ENCODE measurements at places on chromosomes 12 and 14.
A peak's percentile ranks its signal among the peaks of the same experiment; 100 is the strongest.

DNA sequence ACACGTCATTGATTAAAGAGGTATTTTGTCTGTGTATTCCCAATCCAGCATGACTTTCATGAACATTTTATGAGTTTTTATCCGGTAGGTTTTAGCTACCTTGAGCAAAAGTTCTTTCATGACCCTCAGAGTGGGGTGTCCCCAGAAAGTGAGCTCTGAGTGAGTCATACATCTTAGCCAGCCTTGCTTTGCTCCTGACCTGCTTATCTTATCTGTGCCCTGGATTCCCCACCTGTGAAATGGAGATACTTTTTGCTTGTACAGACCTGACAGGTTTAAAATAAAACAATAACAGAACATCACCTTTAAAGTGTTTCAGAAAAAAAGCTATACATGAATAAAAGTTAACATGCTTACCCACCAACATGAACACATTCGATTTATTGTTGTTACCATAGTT is 202.8 kb upstream of the SOX5 start:
- no peak for DNase-seq

DNA sequence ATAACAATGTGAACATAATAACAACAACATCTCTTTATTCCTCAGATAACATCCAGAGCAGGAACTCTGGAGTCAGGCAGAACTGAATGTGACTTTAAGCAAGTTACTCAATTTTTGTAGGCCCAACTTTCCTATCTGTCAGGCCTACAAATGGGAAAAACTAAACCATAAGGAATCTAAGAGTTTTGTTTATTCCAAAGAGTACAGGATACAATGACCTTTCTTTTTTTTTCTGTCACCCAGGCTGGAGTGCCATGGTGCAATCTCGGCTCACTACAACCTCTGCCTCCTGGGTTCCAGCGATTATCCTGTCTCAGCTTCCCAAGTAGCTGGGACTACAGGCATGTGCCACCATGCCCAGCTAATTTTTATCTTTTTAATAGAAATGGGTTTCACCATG is 9.4 kb downstream of the LPCAT3 start:
- no peak for DNase-seq

DNA sequence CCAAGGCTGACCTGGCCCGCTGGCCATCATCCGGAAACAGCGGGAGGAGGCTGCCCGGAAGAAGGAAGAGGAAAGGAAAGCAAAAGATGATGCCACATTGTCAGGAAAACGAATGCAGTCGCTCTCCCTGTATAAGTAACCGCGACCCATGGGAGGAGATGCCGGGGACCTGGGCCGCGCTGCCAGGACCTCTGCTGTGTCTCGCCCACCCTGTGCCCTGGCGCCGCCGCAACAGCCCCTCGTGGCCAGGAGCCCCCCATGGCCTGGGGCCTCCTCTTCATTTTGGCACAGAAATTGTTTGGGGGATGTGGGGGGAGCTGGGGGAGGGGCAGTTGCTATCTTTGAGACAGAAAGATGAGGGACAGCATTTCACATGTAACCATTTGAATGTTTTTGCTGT is 16.5 kb downstream of the HSPB8 start:
- DNase-seq, result no peak

- no peak for DNase-seq
These were observed 74.0 kb downstream of the PLEKHG3 start for GRCh38 chr14:64778104-64778754.

- DNase-seq, result no peak
These were observed 65.6 kb upstream of the RMST start for GRCh38 chr12:97397008-97397407.

- DNase-seq, result no peak
These were observed 64.9 kb upstream of the KITLG start for GRCh38 chr12:88644946-88645702.

DNA sequence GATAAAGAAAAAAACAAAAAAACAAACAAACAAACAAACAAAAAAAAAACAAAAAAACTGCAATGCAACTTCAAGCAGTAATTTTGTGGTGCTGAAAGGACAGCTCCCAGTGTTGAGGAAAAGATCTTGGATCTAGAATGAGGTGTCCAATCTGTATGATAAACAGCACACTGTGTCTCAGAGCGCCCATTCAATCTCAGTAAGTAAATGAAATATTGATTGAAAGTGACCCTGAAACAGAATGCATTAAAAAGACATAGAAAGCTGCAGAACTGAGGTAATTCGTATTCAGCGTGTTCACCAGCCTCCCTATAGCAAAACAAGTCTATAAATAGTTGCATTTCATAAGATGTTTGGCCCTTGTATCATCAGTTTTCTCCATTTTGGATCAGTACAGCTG is 153.0 kb downstream of the NOVA1 start:
- no peak for DNase-seq

GRCh38 chr14:40312296-40312695 is 880.1 kb upstream of the FBXO33 start:
- no peak for DNase-seq

DNA sequence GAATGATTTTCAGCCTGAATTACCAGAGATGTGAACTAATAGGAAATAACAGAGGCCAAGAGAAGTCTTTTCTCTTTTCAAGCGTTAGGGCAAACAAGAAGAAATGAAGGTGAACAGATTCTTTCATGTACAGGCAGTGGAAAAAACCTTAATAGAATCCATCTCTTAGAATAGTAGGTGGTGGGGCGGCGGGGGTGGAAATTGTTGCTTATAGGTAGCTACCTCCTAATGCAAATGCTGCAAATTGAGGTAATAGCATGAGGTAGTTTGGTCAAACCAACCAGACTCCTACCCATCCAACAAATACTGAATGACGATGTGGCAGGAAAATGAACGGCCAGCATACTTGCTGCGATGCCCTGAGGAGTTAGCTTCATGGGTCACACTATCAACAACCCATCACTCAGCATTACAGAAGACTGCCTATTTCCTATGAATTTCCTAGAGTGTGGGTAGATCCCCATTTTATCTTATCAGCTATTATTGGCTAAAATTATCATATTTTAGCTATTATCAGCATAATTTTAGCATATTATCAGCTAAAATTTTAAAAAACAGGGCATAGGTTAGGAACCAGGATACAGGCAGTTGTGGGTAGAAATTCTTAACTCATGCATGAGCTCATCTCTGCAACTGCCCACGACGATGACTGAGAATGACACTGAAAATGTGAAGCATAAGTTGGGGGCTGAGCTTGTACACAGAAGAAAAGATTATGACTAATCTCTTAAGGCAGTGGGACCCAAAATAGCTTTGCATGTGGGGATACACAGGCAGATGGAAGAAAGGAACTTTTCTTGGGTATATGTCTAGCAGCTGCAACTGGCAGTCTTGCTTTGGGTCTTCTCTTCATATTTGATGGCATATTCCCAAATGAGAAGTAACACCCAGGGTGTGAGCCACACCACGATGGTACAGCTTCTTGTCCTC is 68.7 kb downstream of the NIN start:
- DNase-seq, result no peak

DNA sequence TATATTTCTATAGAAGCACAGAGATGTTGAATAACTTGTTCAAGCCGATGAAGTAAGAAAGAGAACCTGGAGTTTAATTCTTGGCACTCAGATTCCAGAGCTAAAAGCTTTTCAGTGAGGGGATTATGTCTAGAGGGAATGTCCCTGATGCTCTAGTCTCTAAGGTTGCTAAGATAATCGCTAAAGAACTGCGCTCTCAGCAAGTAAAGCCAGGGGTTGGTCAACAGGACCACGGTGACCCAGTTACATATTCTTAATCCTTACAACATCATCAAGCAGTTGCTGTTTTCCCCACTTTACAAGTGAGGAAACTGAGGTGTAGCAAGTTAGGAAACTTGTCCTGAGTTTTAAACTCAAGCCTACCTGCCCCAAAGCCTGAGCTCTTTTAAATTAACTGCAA is 110.8 kb downstream of the DAD1 start:
- no peak for DNase-seq

DNA sequence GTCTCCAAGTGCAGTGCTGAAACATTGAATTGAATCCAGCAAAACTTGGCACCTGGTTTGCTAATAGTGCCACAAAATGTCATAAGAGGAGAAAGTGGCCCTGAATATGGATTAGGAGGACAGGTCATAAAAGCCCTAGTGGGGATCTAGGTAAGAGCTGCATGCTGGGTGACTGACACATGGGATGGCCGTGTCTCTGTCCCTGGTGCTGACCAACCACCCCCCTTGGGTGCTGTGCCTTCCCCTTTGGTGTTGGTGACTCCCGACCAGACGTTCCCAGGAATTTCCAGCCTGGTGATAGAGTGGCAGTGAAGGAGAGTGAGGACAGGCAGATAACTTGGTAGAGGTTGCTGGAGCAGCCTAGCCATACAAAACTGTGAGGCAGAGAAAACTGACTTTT is 142.8 kb downstream of the VRK1 start:
- DNase-seq, result no peak

GRCh38 chr12:119117936-119118335 is 60.8 kb upstream of the HSPB8 start:
- DNase-seq, result no peak

- DNase-seq, result no peak
These were observed 9.7 kb downstream of the SLCO1C1 start for GRCh38 chr12:20704860-20705259.

GRCh38 chr12:176321-177181 is 37.4 kb downstream of the SLC6A12 start:
- no peak for DNase-seq

DNA sequence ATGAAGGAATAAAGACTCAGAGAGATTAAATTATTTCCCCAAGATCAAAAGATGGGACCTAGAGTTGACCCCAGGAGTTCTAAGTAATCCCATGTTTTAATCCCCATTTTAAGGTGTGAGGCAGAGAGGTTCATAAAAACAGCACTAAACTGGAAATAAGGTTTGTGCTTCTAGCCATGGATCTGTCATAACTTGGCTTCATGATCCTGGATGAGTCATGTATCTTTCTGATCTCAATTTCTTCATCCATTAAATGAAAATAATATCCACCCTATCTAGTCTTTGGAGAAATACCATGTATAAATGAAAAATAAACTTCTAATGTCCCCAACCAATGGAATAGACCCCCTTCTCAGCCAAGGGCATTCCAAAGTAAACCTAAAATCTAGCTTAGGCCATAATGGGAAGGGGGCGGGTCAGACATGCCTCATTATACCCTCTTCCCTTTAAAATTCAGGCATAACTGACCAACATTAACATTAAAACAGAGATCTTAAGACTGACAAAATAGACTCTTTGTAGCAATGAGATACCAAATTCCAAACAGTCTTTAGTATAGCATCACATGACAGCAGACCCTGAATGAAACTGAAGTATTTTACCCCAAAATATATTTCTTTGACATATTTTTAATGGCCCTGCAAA is 47.8 kb downstream of the SLC41A2 start:
- DNase-seq, result no peak

GRCh38 chr14:48373981-48374380 is 698.6 kb upstream of the MDGA2 start:
- DNase-seq, result no peak

GRCh38 chr14:47154276-47154797 is 502.8 kb upstream of the RPL10L start:
- DNase-seq, result no peak

DNA sequence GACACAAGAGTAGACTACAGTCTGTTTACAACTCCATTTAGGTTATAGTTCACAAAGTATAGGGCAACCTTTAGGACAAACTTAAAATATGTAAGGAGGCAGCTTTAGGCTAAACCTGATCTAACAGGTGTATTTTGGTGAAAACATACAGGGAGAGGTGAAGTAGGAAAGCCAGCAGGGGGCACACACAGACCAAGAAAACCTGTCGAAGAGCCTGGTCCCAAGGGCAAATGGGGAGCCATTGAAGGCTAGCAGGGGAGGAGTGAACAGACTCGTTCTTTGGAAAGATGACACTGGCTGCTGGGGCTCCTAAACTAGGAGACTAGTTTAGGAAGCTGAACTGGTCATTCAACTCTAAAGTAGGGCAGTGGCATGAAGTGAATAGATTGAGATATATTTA is 138.8 kb upstream of the WSCD2 start:
- DNase-seq, result no peak

- DNase-seq, result peak; percentile 17
These were observed 11.3 kb upstream of the KCNH3 start for GRCh38 chr12:49527361-49528130.

GRCh38 chr12:7806863-7807487 is 17.8 kb downstream of the NANOG start:
- peak; percentile 86 for DNase-seq

DNA sequence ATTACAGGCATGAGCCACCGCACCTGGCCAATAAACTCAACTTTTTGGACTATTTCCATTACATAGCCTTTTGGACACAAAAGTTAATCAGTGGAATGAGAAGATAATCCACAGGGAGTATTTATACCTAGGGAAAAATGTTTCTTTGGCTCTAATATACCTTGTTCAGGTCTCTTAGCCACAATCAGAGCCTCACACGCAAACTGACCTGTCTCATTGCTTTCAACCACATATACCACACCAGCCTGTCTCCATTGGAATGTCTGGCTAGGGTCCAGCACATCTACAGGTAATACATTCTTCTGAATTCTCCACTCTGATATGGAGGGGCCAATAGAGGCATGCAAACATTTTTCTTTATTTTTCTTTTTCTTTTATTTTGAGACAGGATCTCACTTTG is 3.8 kb upstream of the RBMS2 start:
- DNase-seq, result no peak

DNA sequence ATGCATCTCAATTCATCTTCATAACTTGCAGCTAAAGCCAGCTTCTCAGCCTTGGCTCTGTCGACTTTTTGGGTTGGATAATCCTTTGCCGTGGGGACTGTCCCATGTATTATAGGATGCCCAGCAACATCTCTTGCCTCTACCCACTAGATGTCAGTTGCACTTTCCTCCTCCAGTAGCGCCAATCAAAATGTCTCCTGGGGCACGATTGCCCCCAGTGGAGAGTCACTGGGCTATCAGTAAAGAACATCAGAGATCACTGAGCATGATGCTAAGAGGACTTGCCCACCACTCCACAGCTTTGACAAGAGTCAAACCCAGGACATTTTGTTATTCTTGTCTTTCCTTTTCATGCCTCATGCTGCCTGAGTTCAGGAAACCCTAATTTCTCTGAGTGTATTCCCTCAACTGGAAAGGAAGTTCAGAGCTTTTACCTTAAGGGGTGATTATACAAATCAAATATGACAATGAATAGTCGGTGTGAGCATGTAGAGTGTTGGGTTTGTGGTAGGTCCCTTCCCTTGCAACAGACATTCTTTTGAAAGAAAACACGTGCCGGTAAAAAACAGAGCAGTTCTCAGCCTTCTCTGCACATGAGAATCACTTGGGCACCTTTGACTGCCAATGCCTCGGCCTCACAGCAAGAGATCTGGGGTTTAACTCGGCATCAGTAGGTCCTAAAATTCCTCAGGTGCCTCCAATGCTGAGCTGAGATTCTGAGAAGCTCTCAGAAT is 980.6 kb downstream of the VRK1 start:
- DNase-seq, result no peak

GRCh38 chr12:106760184-106760531 is 14.3 kb upstream of the RIC8B start:
- DNase-seq, result peak; percentile 66
